Heart left ventricle (tissue), 16 donors: ENCODE measurements at places on chromosomes 7 and 10.

GRCh38 chr10:102451105-102451969 is at the start of gene C10orf95:
TSS of gene C10orf95 (minus strand) at chr10:102451543. CDS start at chr10:102451093, 450 bp downstream.
- no peak for DNase-seq

DNA sequence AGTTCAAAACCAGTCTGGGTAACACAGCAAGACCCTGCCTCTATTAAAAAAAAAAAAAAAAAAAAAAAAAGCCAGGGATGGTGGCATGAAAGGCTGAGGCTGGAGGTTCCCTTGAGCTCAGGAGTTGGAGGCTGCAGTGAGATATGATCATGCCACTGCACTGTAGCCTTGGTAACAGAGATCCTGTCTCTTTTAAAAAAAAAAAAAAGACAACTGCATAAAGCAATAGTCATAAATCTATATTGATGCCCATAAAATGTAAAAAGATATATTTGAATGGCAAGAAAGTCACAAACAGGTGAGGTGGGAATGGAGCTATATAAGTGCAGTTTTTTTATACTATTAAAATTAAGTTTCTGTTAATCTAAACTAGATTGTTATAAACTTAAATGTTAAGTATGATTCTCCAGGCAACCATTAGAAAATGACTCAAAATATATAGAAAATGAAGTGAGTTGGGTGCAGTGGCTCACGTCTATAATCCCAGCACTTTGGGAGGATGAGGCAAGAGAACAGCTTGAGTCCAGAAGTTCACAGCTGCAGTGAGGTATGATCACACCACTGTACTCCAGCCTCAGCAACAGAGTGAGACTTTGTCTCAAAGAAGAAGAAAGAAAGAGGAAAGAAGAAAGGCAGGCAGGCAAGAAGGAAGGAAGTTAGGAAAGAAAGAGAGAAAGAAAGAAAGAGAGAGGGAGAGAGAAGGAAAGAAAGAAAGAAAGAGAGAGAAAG is 13.4 kb upstream of the HNRNPH3 start:
- no peak for DNase-seq

DNA sequence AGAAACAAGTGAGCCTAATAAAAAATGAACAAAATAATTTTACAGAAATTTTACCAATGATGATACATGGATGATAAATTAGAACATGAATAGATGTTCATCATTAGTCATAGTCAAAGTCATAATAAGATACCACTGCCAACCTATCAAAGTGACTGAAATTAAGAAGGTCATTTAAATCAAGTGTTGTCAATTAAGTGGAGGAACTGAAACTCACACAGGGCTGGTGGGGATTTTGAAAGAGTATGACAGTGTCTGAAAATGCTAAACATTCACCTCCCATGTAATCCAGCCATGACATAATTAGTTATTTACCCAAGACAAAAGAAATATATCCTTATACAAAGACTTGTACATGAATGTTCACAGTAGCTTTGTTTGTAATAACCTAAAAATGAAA is 57.1 kb upstream of the DYNC1I1 start:
- no peak for DNase-seq

DNA sequence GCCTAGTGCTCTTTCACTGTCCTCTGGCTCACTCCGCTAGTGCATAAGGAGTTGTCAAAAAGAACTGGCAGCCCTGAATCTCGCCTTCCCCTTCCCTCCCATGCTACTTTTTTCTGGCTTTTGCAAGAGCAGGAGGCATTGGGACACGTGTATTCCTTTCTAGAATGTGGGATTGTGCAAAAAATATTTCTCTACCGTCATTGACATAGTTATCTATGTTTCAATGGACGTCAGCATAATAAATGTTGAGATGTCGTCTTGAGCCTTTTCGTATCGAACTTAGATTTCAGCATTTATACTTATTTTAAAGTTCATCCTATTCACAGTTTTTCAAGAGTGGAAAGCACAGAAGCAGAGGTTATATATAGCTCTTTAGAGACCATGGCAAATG is 727 bp downstream of the ING3 start:
- DNase-seq = no peak

- no peak for DNase-seq
Measured at GRCh38 chr10:71423250-71423649, 26.5 kb downstream of the CDH23 start.

DNA sequence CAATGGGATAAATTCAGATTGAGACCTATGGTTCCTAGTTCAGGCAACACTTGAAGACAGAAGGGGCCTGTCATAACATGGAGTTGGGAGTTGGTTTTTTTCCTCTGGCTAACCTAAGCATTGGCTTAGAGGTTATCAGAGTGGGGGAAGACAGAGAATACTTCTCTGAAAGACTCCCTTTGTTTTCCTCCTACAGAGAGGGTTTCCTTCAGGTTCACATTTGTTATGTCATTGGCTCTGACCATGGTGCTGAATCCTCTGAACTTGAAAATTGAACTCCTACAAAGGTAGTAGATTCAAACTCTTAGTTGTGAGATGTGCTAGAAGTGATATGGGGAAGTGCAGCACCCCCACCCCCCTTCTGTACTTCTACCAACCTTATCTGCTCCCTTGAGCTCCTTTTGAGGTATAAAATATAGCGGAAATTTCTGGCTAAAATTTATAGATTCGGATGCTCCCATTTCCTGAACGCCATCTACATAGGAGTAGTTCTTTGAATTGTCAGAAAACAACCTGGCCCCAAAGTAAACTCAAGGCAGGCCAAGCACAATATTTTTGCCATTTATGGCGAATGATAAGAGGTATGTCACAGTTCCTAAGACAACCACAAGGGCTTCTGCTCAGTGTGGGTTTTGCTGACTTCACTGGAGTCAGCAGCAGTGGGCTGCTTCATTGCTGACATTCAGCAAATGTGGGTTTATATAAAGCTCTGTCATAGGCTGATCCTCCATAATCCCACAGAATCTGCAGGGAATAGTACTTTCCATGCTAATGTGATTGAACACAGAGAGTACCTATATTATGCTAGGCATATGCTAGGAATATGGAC is 131.6 kb upstream of the KLF14 start:
- DNase-seq = no peak
